ENCODE measurements at places on chromosomes 16 and 17. TPM values are rescaled to one million over a fixed set of nuclear protein-coding genes. Genes with fewer than 3 reads are reported as not detected.

CYB5B gene
- 29.3 TPM for total RNA-seq

- peaks cover 93% of the 10 kb centered on the region for H3K4me1 ChIP-seq
- no peaks in the 10 kb centered on the region for H3K36me3 ChIP-seq
- no peaks in the 10 kb centered on the region for H3K27me3 ChIP-seq
- H3K27ac ChIP-seq: peak overlapping the region; percentile 95
- DNase-seq: peak; percentile 97
Measured at GRCh38 chr17:45172541-45173286, 11.0 kb downstream of the HEXIM2 start.

- H3K27me3 ChIP-seq: no peaks in the 10 kb centered on the region
- no peak overlapping the region for H3K27ac ChIP-seq
- H3K4me3 ChIP-seq: no peak overlapping the region
- H3K36me3 ChIP-seq: no peaks in the 10 kb centered on the region
- H3K4me1 ChIP-seq: peaks cover 30% of the 10 kb centered on the region
Measured at GRCh38 chr16:69393898-69394849, 8.4 kb upstream of the TERF2 start.

GRCh38 chr16:5058476-5058875 is 7.3 kb downstream of the C16orf89 start:
- H3K27ac ChIP-seq: no peak overlapping the region
- no peak overlapping the region for H3K4me3 ChIP-seq
- peaks cover 38% of the 10 kb centered on the region for H3K27me3 ChIP-seq
- no peaks in the 10 kb centered on the region for H3K4me1 ChIP-seq
- no peak for DNase-seq

- no peak overlapping the region for H3K4me3 ChIP-seq
- peaks cover 15% of the 10 kb centered on the region for H3K4me1 ChIP-seq
- no peak for DNase-seq
- no peaks in the 10 kb centered on the region for H3K36me3 ChIP-seq
Measured at GRCh38 chr17:30000755-30001257, 59.4 kb downstream of the EFCAB5 start.

GRCh38 chr17:16954521-16954920 is 17.4 kb downstream of the TNFRSF13B start:
- H3K36me3 ChIP-seq: no peaks in the 10 kb centered on the region
- no peak for DNase-seq
- H3K4me1 ChIP-seq: no peaks in the 10 kb centered on the region
- H3K27me3 ChIP-seq: no peaks in the 10 kb centered on the region
- no peak overlapping the region for H3K4me3 ChIP-seq

GRCh38 chr17:8032442-8032841 is 6.4 kb upstream of the ALOX15B start:
- peaks cover 9% of the 10 kb centered on the region for H3K4me1 ChIP-seq
- no peaks in the 10 kb centered on the region for H3K36me3 ChIP-seq
- no peak overlapping the region for H3K4me3 ChIP-seq
- no peak overlapping the region for H3K27ac ChIP-seq

DNA sequence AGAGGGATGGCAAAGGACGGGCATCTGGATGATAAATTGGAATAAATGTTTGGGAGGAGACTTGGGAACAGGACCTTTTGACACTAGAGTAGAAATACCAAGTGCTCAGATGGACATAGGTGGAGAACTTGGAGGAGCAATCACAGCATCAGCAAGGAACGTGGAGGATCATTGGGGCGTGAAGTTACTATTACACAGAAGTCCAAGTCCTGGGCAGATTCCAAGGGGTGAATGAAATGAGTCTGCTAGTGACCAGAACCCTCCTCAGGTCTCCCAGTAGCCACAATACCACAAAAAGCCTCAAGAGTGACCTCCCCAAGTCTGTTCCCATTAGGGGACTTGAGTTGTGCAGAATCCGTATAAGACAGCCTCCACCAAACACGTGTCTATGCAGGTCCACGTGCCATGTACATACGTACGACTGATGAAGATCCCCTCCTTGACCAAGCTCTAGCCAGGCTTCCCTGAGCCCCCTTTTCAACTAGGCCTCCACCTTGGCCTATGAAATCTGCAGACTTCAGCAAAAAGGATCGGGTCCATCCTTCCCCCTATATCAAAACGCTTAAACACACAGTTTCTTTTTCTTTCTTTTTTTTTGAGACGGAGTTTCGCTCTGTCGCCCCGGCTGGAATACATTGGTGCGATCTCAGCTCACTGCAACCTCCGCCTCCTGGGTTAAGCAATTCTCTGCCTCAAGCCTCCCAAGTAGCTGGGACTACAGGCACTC is 2.2 kb downstream of the C17orf67 start:
- H3K27me3 ChIP-seq: no peaks in the 10 kb centered on the region
- no peak overlapping the region for H3K4me3 ChIP-seq
- peaks cover 28% of the 10 kb centered on the region for H3K4me1 ChIP-seq
- H3K36me3 ChIP-seq: 0 out of 2 replicates have a peak, but pooled peaks cover 3% of the 10 kb centered on the region

GRCh38 chr16:5756969-5757368 is 659.4 kb upstream of the EEF2KMT start:
- no peak for DNase-seq
- no peak overlapping the region for H3K4me3 ChIP-seq
- H3K27me3 ChIP-seq: peaks cover 21% of the 10 kb centered on the region
- no peaks in the 10 kb centered on the region for H3K4me1 ChIP-seq

DNA sequence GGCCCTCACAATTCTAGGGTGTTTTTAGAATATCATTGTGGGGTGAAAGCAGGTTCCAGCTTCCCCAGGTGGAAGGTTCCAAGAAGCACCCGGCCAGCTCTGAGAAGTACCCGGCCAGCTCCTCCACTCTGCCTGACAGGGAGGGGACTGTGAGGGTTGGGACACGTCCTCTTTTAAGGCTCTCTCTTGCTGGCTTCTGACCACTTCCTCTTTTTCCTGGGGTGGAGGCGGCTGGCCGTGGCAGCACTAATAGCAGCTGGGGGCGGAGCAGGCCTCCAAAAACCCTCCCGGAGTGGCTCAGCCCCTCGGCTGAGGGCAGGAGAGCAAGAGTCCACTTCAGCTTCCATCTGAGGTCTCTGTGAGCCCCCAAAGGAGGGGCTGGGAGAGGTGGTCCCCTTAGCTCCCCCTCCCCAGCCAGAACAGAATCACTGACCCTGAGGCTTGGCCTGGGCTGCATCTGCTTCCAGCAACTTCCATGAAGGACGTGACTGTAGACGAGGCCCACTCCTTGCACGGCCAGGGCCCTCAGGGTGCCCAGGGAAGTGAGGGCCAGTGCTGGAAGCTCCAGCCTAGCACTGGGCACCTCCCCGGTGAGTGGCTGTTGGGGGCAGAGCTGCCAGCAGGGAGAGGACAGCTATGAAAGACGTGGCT is 26.7 kb upstream of the PLCG2 start:
- DNase-seq: peak; percentile 29
- no peak overlapping the region for H3K4me3 ChIP-seq
- no peaks in the 10 kb centered on the region for H3K27me3 ChIP-seq
- H3K27ac ChIP-seq: no peak overlapping the region
- no peaks in the 10 kb centered on the region for H3K4me1 ChIP-seq

DNA sequence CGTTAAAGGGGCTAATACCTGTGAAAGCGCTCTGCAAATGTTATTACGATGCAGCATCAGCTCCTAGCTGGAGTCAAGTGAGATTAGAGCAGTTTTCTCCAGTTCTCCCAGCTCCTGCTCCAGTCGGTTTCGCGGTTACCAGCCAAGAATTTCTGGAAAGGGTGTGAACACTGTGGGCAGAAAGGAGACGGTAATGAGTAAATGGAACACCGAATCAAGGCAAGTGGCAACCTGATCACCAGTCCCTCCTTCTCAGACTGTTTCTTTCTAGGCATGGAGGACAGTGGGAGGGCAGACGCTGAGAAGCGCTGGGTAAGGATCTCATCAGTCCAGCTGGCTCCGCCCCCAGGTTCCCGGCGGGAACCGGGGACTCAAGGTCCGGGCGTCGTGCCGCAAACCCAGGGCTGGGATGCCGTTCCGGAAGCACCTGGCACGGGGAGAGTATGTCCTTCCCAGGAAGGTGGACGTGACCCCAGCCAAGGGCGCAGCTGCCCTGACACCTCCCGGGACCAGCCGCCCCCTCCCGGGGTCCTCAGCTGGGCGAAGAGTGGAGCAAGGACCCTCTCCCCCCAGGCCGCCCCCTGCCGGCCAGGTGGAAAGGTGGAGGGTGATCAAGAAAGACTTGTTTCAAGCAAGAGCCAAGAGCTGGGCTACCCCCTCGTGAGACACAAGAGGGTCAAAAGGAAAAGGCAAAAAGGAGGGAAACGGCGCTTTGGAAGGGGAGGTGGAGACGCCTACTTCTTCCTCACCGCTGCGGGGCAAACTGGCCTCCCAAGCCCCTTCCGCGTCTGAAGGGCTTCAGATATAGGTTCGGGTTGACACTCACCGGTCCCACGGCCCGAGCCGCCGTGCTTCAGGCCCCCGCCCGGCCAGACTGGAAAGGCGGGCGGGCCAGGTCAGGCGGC is 481 bp downstream of the MYO19 start:
- no peaks in the 10 kb centered on the region for H3K27me3 ChIP-seq
- peaks cover 15% of the 10 kb centered on the region for H3K4me1 ChIP-seq
- H3K36me3 ChIP-seq: peaks cover 5% of the 10 kb centered on the region
- peak overlapping the region; percentile 99 for H3K4me3 ChIP-seq
- peak; percentile 67 for DNase-seq

DNA sequence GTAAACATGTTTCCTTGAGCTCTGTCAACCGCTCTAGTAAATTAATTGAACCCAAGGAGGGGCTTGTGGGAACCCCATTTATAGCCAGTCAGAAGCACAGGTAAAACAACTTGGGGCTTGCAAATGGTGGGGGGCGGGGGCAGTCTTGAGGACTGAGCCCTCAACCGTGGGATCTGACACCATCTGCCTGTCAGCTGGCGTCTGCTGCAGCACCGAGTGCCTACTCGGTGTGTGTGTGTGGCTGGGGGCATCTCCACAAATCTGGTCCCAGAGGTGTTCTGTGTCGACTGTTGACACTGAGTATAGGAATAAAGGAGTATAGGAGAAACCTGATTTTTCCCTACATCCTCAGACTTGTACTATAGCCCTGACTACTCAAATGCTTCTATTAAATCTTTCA is 20.6 kb downstream of the CREBBP start:
- no peak for DNase-seq
- H3K27ac ChIP-seq: no peak overlapping the region
- no peak overlapping the region for H3K4me3 ChIP-seq
- H3K27me3 ChIP-seq: no peaks in the 10 kb centered on the region
- H3K4me1 ChIP-seq: no peaks in the 10 kb centered on the region
- H3K36me3 ChIP-seq: no peaks in the 10 kb centered on the region

GRCh38 chr16:72957303-72958277 is 90.3 kb downstream of the ZFHX3 start:
- no peaks in the 10 kb centered on the region for H3K4me1 ChIP-seq
- no peak overlapping the region for H3K4me3 ChIP-seq
- H3K36me3 ChIP-seq: 0 out of 2 replicates have a peak, but pooled peaks cover 7% of the 10 kb centered on the region
- no peaks in the 10 kb centered on the region for H3K27me3 ChIP-seq
- DNase-seq: no peak
- H3K27ac ChIP-seq: no peak overlapping the region

ADPRM gene
- 6.4 TPM for total RNA-seq

DNA sequence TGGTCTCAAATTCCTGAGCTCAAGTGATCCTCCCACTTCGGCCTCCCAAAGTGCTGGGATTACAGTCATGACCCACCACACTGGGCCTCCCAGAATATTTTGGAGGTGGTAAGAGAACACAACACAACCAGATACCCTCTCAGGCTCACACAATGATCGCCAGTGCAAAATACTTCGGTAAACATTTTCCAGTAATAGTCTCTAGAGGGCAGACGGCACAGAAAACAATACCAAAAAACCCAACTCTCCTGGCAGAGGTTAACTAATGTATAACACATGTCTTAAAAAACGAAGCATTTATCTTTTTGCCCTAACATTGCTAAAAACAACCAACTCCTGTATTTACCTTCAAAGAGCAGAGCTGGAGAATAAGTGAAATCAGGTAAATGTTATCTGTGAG is 10.5 kb downstream of the NUFIP2 start:
- peaks cover 78% of the 10 kb centered on the region for H3K36me3 ChIP-seq
- H3K4me1 ChIP-seq: no peaks in the 10 kb centered on the region
- H3K27ac ChIP-seq: no peak overlapping the region
- no peak for DNase-seq
- H3K27me3 ChIP-seq: no peaks in the 10 kb centered on the region
- no peak overlapping the region for H3K4me3 ChIP-seq

DNA sequence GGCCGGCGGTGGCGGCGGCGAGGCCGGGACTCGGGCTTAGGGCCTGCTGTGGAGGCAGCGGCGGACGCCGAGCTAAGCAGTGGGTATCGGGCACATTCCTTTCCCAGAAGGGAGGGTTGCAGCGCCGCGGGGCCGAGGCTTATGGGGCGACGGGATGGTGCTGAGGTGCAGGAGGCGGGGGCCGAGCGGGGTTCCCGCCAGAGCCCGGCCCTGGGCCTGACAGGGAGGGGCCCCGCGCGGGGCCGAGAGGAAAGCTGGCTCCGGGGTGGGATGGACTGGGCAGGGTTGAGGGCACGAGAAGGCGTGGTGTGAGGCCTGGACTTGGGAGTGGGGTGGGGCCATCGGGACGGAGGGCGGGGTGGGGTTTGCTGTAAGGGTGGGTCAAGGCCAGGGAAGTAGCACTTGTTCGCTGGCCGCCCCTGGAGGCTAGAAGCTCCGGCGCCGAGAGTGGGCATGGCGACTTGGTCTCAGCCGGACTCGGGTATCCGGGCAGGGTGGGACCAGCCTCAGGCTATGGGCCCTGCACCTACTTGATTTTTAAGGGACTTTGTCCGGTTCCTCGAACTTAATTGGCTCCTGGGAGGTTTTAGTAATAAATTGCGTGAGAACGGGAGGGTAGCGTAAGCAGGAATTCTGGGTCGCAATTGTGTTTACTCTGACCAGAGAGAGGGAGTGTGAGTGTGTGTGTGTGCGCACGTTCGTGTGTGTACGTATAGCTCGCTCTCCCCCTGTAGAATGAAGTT is 396 bp downstream of the NFE2L1 start:
- H3K4me1 ChIP-seq: peaks cover 55% of the 10 kb centered on the region
- DNase-seq: peak; percentile 82
- no peaks in the 10 kb centered on the region for H3K27me3 ChIP-seq
- H3K27ac ChIP-seq: peak overlapping the region; percentile 82
- H3K36me3 ChIP-seq: peaks cover 12% of the 10 kb centered on the region
- H3K4me3 ChIP-seq: peak overlapping the region; percentile 70

ST3GAL2 gene
- 9.7 TPM for total RNA-seq

DNA sequence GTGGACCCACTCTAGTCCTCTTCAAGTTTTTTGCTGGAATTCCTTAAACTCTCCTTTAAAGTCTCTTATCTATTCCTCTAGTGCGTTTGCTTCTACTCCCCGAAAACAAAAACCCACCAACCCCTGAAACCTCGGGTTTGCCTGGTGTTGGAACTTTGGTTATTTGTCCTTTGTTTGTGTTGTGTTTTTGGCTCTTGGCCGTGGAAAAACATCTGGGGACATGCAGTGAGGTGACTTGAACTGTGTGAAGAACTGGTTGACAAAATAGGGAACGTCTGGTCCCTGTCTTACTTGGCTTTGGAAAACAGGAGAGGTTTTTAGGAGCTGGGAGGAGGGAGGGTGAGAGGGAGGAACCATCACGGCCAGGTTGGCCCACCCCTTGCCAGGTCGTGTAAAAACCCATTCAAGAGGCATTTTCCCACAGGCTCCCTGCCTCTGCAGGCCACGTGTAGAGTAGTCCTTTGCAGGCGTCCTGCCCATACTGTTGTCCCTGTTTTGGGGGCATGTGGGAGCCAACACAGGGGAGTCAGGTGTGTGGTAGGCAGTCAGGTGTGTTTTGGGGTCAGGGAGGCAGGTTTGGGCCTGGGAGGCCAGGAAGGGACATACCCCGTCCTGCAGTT is 169.3 kb downstream of the RAB11FIP4 start:
- peak overlapping the region; percentile 70 for H3K4me3 ChIP-seq
- peak overlapping the region; percentile 74 for H3K27ac ChIP-seq
- H3K4me1 ChIP-seq: peaks cover 53% of the 10 kb centered on the region
- H3K27me3 ChIP-seq: no peaks in the 10 kb centered on the region
- H3K36me3 ChIP-seq: peaks cover 5% of the 10 kb centered on the region

- no peaks in the 10 kb centered on the region for H3K27me3 ChIP-seq
- peak overlapping the region; percentile 87 for H3K4me3 ChIP-seq
- peaks cover 16% of the 10 kb centered on the region for H3K4me1 ChIP-seq
- H3K36me3 ChIP-seq: peaks cover 3% of the 10 kb centered on the region
Measured at GRCh38 chr17:41864498-41864835, 756 bp downstream of the KLHL11 start.

Data from PC-9 (cell line).